Adipocyte (in vitro differentiated cells): ENCODE measurements at places on chromosomes 16 and 17.

DNA sequence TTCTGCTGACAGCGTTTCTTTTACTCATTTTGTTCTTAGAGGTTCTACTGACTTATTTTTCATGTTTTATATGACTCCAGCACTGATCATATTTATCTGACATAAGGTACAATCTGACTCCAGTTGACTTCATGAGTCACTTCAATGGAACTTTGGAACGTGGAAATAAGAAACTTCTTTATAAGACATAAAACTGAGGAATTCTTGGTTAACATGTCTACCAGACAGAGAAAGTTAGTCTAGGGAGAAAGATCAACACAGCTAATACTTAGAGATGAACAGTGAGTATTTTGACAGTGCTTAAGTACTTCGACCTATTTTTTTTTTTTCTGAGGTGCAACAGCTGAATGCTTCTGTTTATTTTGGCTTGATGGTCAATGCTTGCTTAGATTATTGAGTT lies 679.5 kb downstream of the KCNJ2 start:
- DNase-seq = no peak

DNA sequence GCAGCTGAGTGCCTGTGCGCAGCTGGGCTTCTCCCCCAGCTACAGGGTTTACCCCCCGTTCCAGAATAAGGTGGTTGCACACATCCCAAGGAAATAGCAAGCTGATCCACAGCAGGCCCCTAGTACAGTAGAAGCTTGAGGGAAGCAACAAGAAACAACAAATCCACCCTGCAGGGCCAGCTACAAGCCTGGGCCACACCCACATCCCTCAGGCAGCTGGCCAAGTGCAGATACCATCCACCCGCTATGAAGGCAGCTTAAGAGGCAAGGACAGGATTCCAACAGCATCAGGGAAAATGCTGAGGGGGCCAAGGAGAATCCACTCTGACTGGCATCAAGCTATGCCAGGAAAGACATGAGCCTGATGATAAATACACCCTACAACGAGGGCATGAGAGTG lies 66.9 kb upstream of the RCVRN start:
- DNase-seq = peak; percentile 90

- DNase-seq = no peak
Observed at GRCh38 chr16:68599586-68599985, 45.5 kb upstream of the CDH3 start.

DNA sequence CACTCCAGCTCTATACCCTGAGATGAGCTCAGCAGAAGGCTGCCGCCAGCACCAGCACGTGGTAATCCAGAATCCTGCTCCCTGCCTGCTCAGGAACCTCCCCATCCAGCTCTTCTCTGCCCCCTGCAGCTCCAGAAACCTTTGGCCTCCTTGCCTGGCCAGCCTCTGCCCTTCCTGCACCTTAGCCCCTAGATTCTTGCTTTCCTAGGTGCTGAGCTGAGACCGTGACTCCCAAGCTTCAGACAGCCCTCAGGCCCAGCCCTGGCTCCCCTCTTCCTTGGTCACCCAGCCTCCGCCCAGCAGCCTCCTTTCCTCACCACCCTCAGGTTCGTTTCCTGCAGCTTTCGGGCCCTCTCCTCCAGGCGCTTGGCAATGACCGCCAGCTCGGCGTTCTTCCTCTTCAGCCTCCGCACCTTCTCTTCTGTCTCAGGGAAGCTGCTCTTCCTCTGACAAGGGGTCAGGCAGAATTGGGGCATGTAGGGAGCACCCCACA lies 2.6 kb downstream of the TSPOAP1 start:
- DNase-seq = no peak

DNA sequence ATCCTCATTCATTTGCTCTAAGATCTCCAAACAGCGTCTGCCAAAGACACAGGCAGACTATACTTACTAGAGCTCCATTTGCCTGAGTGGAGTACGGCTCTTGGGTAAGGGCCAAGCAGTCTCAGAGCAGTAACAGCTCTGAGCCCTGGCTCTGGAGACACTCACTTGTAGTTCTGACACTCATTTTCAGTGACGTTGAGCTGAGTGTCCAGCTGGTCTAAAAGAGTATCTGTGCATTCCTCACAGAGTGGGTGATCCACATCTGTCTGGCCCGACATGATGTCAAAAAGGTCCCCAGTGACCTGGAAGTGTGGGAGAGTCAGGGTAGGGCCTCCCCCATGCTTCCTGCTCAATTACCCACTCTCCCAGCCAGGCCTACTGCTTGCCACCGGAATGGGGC lies 5.7 kb downstream of the BECN1 start:
- DNase-seq = no peak

- peak; percentile 64 for DNase-seq
Observed at GRCh38 chr16:22369221-22369811, 5.1 kb downstream of the CDR2 start.

GRCh38 chr17:41624208-41625101 lies at the start of gene KRT17:
KRT17 (minus strand) TSS chr17:41624575; CDS start chr17:41624509, 66 bp downstream.
- no peak for DNase-seq

DNA sequence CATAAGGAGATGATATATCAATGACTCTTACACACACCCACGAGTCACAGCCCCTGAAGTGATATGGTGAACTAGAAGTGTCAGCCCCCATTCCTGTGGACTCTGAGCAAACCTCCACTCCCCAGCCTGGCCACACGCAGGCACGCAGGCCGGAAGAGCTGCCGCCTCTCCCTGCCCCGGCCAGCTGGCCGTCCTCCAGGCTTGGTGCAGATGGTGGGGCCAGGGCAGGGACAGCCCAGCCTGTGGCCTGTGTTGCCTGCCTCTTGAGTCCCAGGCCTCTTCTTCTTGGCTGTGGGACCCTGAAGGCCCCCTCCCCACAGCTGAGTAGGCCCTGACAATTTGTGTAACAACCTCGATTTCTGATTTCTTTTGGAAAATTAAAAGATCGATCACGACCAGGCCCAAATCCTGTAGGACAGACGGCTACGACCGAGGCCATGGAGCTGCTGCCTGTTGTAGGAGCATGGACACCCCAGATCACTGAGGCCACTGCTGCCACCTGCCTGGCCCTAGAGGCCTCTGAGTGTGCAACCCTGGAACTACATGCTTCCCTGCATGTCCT lies 10.0 kb upstream of the MPRIP start:
- peak; percentile 91 for DNase-seq

- DNase-seq = peak; percentile 51
Observed at GRCh38 chr16:67967183-67967957, 1.1 kb downstream of the SLC12A4 start.

DNA sequence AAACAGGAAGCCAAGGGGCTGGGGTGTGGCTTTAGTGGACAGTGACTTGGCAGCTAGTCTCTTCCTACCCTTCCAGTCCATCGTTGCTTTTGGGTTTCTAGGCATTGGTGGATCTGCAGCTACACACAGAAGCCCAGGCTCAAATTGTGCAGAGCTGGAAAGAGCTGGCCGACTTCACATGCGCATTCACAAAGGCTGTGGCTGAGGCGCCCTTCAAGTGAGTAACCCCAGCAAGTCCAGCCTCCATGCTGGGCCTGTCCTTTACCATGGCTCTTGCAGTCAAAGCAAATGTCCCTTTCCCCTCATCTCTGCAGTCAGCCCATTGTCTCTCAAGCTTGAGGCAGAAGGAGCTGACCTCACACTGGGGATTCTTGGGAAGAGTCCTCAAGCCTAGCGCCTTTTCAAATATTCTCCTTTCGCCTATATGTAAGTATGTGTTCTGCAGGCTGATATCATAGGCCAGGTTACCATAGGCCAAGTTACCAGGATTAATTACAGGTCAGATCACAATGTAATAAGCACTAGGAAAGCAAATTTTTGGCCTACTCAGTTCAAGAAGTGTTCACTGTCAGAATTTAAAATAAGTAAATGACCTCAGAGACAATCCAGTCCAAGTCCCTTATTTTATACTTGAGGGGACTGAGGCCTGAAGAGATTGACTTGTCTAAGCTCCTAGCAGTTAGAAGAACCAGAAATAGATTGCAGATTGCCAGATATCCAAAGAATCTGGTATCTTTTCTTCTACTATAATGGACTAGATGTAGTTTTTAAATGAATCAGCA lies 6.5 kb downstream of the EME1 start:
- DNase-seq = no peak

DNA sequence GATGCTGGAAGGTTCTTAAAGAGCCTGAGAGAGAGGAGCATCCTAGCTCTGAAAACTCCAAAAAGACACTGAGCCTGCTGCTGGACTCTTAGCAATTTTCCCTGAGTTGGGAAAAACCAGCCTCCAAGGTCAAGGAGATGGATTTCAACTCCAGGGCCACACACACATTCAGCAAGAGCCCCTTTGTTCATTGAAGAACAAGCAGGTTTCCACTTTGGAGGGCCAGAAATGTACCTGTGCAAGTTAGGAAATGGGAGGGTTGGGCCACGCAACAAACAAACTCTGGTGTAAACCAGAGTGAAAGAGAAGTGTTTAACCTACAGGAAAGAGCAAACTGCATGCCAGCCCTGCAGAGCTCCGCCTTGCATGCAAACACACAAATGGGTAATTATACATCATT lies 264.8 kb upstream of the RPL38 start:
- DNase-seq = no peak

GRCh38 chr17:79294459-79295071 lies 219.9 kb downstream of the ENGASE start:
- DNase-seq = peak; percentile 39

DNA sequence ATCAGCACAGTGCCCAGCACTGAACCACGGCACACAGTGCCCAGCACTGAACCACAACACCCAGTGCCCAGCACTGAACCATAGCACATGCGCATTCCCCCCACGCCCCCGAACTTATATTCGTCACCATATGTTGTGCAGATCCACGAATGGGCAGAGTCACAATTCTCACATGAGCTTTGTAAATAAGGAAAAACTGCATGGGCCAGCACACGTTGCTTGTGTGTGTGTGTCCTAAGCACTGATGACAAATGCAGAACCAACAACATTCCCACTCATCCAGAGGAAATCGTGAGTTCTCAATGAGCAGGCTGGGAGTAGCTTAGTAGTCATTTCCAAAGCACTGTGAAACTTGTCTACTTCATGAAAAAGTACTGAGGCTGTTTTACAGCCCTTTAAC lies 70.0 kb downstream of the ADCY9 start:
- no peak for DNase-seq

DNA sequence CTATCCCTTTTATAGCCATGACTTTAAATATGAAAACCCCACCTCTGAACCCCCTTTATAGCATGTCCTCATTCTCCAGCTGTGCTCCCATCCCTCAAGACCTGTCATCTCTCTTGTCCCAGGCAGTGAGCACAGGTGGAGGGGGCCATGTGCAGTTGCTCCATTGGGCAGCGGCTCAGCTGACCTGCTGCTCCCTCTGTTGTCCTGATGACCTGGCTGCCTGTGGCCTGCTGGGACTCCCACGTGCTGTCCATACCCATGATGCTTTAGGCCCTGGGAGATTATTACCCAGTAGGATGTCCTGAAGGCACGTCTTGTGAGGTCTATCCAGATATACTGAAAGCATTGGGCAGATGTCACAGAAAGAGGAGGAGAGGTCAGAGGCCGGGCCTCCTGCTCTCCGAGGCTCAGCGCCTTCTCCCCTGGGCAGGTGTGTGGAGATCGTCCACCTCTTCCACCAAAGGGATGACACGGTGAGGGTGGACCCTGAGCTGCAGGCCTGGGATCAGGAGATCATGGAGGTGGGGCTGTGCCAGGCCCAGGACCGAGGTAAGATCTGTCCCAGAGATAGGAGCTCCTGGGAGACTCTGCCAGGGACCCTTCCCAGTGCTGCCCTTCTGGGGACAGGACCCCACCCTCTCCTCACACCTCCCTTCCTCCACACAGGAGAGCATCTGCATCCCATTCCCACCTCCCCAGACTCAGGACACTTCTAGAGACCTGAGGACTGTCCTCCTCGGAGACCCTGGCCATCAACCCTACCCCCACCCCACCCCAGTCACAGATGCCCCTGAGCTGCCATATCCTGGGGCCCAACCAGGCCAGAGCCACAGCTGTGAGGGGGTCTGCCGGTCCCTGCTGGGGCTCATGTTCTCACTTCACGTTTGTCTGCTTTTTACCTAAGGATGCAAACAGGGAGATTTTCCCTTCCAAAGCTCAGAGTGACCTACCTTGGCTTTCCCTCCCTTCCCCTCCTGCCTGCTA lies 58.0 kb downstream of the GOSR1 start:
- DNase-seq = no peak

GRCh38 chr16:80914379-80915078 lies 92.2 kb downstream of the CMC2 start:
- DNase-seq = no peak

DNA sequence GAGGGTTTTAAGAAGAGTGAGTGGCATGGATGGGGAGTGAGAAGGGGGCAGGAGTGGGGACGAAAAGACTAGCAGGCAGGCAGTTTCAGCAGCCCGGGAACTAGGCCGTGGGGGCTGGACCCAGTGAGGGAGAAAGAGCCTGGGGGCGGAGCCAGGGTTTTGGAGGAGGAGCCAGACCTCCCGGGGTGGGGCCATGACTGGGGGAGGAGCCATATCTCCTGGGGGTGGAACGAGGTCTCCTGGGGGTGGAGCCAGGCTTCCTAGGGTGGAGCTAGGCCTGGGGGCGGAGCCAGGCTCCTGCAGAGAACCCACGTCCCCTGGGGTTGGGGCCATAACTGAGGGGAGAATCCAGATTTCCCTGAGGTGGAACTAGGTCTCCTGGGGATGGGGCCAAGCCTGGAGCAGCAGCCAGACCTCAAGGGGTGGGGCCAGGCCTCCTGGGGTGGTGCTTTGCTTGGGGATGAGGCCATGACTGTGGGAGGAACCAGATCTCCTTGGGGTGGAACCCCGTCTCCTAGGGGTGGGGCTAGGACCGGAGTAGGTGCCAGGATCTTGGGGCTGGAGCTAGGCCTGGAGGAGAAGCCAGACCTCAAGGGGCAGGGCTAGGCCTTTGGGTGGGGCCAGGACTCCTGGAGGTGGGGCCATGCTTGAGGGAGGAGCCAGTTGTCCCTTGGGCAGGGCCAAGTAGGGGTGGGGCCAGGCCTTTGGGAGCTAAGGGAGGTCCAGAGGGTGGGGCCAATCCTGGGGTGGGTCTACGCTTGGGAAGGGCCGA lies 41.7 kb upstream of the JPH3 start:
- DNase-seq = no peak

DNA sequence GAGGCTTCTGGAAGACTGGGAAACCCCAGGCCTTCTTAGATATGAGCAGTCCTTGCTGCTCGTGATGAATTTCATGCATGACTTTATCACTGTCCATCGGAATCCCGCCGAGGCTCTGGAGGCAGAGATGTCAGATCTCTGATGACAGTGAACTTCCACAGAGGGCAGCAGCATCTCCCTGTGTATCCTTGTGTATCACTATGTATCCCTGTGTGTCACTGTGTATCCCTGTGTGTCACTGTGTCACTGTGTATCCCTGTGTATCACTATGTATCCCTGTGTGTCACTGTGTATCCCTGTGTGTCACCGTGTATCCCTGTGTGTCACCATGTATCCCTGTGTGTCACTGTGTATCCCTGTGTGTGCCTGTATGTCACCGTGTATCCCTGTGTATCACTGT lies 160.2 kb upstream of the CHMP6 start:
- DNase-seq = no peak
